IMR-90 (cell line): ENCODE measurements at places on chromosomes 4 and X.
A peak's percentile ranks its signal among the peaks of the same experiment; 100 is the strongest.

DNA sequence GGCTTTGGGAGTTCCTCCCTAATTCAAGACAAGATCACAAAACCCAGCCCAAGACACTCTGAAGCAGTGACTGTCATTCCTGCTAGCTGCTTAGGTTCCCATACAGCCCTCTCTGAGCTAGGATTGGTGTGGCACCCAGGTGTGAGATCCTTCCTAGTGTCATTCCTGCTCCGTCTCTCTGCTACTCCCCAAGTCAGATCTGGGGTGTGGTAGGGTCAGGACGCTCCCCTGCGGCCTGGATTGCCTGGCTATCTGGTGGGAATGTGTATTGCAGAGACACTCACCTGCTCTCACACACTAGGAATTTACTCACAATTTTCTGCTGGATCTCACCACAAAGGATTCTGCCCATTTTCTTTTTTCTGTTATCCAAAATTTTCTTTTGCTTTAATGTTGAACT lies 560.8 kb upstream of the ATOH1 start:
- H3K36me3 ChIP-seq: no peaks in the 10 kb centered on the region
- no peak overlapping the region for H3K27ac ChIP-seq
- H3K4me1 ChIP-seq: no peaks in the 10 kb centered on the region
- no peak overlapping the region for H3K4me3 ChIP-seq

DNA sequence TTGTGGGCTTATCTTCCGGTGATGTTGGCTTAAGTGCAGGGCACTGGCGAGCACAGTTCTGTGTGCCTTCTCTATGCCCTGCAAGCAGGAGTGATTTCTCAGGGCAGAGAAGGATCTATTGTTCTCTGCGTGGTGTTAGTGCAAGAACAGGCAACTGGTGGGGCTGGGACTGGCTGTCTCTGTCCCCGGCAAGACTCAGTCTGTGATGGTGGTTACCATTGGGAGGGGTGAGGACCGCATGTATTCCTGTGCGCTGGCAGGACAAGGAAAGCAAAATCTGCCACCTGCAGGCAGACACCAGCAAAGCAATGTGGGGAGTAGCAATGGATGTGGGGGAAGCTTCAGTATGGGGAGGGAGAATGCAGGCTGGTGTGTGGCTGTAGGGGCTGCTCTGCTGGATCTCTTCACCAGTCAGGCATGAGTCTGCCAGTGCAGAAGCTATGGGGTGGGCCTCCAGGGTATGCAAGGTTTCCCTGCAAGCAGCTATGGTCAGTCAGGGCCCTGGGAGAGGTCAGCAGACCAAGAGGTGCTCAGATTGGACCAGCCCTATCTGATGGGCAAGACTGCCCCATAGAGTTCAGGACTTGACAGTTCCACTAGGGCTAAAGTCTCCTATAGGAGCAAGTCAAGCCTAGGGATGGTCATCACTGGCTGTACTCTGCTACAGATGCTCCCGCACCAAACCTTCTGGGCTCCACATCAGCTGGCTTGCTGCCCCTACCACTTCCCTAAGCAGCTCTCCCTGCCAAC lies 16.8 kb downstream of the PF4 start:
- DNase-seq: no peak
- no peak overlapping the region for H3K4me3 ChIP-seq
- H3K4me1 ChIP-seq: 0 out of 2 replicates have a peak, but pooled peaks cover 1% of the 10 kb centered on the region
- H3K27me3 ChIP-seq: peaks cover 10% of the 10 kb centered on the region
- no peak overlapping the region for H3K27ac ChIP-seq

DNA sequence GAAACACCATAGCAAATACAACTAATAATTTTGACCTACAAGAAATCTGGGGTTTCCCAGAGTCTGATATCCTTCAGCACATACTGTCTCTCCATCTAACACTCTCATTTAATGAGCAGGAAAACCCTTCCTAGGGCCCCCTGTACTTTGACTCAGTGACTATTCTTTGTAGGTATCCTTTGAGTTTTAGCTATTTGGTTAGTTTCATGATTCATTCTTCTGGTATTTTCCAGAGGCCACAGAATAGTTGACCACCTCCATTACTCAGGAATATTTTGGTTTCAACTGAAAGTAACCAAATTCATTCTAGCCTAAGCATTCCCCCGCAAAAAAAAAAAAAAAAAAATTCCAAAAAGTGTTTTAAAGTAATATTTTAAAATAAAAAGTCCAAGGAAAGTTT lies 140.0 kb downstream of the IDS start:
- H3K27me3 ChIP-seq: no peaks in the 10 kb centered on the region
- H3K4me1 ChIP-seq: no peaks in the 10 kb centered on the region
- H3K4me3 ChIP-seq: no peak overlapping the region
- H3K36me3 ChIP-seq: no peaks in the 10 kb centered on the region
- H3K27ac ChIP-seq: no peak overlapping the region

DNA sequence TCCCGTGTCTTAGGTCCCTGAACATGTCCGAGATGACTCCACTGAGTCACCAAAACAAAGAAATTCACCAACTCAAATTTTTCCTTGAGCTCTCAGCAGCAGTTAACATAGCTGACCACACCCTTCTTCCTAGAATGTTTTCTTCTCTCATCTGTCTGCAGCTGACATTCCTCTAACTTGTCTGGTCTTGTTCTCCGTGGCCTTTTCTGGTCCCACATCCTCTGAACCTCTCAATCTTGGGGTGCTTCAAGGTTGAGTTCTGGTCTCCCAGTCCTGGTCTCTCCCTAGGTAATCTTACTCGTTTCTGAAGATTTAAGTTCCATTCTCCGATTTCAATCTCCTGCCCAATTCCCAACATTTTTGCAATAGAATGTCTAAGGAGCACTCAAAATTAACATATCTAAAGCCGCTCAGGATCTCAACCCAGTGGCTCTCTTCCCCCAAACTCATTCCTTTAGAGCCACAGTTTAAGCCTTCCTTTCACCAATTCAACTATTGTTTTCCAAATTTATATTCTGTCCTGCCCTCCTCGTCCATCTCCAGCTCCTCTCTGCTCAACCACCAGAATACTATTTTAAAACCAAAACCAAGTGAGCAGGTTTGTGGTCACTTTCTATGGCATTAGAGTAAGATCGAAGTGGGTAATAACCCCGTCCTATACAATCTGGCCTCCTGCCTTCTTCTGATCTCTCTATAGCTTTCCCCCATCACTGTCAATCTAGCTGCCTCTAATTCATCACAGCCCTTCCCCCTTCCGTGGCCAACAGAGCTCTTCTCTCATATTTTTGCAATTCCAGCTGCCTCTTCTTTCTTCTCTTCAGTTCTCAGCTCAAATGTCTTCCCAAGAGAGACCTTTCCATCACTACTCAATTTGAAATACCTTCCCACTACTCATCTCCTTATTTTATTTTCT lies 1.2 kb downstream of the TRIML2 start:
- DNase-seq: peak; percentile 49
- no peaks in the 10 kb centered on the region for H3K27me3 ChIP-seq
- H3K27ac ChIP-seq: no peak overlapping the region
- no peaks in the 10 kb centered on the region for H3K36me3 ChIP-seq
- peaks cover 5% of the 10 kb centered on the region; the same call in 1 of the 2 replicates for H3K4me1 ChIP-seq

- H3K36me3 ChIP-seq: no peaks in the 10 kb centered on the region
- no peaks in the 10 kb centered on the region for H3K4me1 ChIP-seq
- H3K27me3 ChIP-seq: peaks cover 3% of the 10 kb centered on the region
- H3K27ac ChIP-seq: no peak overlapping the region
- DNase-seq: peak; percentile 7
Observed at GRCh38 chrX:44042116-44042515, 68.9 kb upstream of the NDP start.

GRCh38 chrX:140040386-140040785 lies 75.1 kb upstream of the CXorf66 start:
- H3K4me1 ChIP-seq: no peaks in the 10 kb centered on the region
- no peak overlapping the region for H3K4me3 ChIP-seq
- no peak overlapping the region for H3K27ac ChIP-seq
- no peak for DNase-seq
- no peaks in the 10 kb centered on the region for H3K36me3 ChIP-seq

GRCh38 chrX:134173541-134174272 lies 63.3 kb upstream of the CCDC160 start:
- no peak overlapping the region for H3K4me3 ChIP-seq
- peaks cover 13% of the 10 kb centered on the region for H3K27me3 ChIP-seq
- DNase-seq: no peak
- no peaks in the 10 kb centered on the region for H3K36me3 ChIP-seq
- no peak overlapping the region for H3K27ac ChIP-seq
